GM23248 (cell line): ENCODE measurements at places on chromosomes 11 and 22.

DNA sequence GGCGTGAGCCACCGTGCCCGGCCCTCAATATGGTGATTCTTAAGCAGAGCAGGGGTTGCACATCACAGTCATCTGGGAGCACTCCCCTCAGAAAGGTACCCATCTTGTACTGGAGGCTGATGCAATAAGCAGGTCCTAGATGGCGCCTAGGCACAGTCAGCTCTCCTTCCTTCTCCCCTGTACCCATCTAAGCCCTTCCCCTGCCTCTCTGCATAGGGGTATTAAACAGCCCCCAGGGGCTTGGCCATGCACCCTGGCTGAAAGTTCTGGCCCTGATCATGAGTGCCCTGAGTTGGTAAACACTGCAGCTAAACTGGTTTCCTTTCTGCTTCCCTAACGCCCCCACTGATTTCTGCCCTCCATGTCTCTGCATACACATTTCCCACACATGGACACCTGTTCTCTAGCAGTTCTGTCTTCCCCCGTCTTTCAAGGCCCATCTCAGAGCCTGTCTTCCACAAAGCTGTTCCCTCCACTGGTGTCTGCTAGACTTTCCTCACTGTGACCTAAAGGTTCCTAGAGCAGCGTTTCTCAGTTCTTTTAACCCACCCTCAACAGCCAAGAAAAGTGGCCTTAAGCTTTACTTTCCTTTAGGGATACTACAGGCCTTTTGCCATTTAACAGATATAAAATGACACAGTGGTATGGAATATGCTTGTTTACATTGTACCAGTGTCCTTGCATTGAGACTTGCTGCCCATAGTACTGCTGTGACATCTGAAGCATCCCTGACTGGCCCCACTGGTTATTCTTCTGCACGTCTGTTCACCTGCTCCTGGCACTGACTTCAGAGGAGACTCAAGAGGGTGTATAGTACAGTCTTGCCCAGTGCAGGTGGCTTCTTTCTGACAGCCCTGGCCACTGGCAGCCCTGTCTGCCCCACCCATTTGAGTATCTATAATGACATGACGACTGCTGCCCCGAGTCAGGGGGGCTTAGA is 15.6 kb downstream of the UBE2L3 start:
- no peak for DNase-seq

DNA sequence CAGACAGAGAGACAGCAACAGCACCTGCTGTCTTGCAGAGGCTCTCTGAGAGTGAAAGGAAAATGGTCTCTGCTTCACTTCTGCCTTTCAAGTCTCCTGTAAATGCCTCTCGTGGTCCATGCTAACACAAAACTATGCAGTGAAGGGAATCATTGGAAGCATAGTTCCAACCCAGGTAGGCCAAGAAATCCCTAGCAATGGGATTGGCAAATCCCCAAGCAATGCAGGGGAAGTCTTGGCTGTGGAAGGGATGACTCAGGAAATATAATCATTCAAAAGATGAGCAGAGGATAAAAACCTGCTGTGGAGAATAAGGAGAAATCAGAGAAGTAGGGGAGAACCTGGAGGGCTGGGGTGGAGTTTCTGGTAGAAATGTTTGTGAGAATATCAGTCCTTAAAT is 216.1 kb upstream of the ZBED5 start:
- no peak for DNase-seq

DNA sequence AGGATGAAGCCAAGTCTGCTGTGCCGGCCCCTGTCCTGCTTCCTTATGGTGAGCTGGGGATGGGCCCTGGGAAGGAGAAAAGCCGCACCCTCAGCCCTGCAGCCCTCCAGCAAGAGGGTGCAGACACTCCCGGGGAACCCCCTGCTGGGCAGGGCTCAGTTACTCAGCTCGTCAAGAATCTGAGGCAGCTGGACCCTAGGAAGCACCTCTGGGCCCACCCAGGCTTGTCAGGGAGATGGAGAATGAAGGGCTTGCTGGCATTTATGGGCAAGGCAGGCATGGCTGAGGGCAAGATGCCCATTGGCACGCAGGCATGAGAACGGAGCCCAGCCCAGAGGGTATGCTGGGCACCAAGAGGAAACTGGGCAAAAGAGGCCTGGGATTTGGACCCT is 12.9 kb downstream of the RELT start:
- no peak for DNase-seq

- DNase-seq = no peak
Measured at GRCh38 chr11:119625206-119625978, 103.6 kb downstream of the NECTIN1 start.

- DNase-seq = peak; percentile 69
Measured at GRCh38 chr11:112226831-112227401, 688 bp downstream of the PTS start.

GRCh38 chr22:48754611-48755058 is 1073.0 kb downstream of the BRD1 start:
- no peak for DNase-seq

GRCh38 chr22:31764785-31765184 is 11.0 kb downstream of the DEPDC5 start:
- DNase-seq = no peak

- DNase-seq = no peak
Measured at GRCh38 chr22:48511211-48511610, 1316.5 kb downstream of the BRD1 start.

DNA sequence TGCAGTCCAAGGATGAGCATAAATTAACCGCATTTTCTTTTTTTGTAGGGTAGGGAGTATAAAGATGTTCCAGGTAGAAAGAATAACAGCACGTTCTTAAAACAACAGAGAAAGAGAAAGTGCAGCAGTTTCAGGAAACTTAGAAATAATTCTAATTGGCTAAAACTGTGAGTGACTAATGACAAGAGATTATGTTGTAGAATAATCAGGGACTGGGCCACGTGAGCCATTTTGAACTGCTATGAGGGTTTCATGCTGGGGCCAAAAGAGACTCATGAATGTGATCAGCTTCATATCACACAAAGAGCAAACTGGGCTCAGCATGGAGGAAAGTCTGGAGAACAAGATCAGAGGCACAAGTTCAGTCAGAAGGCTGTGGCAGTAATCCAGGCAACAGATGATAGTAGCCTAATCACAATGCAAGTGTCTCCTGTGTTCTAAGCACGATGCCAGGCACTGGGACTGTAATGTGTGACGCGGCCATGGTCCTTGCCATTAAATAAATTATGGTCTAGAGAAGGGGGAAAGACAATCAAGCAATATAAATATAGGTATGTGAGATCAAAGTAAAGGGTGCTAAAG is 17.9 kb downstream of the CWF19L2 start:
- no peak for DNase-seq

DNA sequence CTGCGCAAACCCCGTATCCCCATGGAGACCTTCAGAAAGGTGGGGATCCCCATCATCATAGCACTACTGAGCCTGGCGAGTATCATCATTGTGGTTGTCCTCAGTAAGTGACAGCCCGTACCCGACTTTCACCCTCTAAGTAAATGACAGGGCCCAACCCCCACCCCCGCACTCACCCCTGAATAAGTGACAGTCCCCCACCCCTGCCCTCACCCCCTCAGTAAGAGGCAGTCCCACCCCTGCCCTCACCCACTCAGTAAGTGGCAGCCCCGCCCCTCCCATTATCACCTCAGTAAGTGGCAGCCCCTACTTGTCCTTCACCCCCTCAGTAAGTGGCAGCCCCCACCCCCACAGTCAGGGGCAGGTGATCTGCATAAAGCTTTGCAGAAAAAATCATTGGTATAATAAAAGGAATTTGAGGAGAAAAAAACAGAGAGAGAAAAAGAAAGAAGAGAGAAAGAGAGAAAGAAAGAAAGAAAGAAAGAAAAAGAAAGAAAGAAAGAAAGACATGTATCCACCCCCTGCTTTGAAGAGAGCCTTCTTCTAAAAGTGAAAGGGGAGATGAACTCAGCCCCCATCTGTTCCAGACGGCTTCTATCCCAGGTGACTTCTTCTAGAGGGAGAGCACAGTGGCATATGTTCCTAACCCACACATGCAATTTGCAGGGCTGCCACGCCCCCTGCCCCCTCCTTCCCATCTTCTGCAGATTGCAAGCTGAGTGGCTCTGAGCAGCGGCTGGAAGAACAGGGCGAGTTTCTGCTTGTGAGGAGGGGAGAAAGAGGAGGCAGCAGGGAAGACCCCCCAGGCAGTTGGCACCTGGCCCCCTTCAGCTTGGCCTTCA is 12.5 kb upstream of the SMIM35 start:
- DNase-seq = no peak

GRCh38 chr22:38257650-38258250 is 15.1 kb downstream of the TMEM184B start:
- DNase-seq = peak; percentile 24

DNA sequence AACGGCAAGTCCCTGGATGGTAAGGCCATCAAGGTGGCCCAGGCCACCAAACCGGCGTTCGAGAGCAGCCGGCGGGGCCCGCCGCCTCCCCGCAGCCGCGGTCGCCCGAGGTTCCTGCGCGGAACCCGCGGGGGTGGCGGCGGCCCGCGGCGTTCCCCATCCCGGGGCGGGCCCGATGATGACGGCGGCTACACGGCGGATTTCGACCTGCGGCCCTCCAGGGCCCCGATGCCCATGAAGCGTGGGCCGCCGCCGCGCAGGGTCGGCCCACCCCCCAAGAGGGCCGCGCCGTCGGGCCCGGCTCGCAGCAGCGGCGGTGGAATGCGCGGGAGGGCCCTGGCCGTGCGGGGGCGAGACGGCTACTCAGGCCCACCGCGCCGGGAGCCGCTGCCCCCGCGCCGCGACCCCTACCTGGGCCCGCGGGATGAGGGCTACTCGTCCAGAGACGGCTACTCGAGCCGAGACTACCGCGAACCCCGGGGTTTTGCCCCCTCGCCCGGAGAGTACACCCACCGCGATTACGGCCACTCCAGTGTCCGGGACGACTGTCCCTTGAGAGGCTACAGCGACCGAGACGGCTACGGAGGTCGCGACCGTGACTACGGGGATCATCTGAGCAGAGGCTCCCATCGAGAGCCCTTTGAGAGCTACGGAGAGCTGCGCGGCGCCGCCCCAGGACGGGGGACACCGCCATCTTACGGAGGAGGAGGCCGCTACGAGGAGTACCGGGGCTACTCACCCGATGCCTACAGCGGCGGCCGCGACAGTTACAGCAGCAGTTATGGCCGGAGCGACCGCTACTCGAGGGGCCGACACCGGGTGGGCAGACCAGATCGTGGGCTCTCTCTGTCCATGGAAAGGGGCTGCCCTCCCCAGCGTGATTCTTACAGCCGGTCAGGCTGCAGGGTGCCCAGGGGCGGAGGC is 792 bp downstream of the RBMXL2 start:
- no peak for DNase-seq

DNA sequence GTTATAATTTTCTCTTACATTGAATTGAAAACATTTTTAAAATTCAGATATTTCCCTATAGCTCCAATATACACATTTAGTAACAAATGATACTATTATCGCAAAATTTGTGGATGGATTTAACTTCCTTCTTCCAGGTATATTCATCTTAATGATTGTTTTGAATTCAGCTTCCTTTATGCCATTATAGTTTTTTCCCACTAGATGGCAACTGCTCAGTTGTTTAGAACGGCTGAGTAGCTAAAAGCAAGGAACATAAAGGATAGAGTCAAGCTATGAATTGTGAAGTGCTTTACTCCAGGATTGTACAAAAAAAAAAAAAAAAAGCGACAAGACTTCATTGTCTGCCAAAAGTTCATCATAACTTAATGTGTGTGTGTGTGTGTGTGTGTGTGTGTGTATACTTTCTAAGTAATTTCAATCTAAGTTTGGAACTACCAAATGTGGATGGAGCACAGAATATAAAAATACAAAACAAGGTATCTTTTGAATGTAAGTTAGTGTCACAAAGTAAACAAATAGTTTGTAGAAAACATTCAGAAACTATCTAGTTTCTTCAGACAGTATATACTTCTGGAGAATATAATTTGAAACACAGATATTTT is 846.4 kb downstream of the DLG2 start:
- peak; percentile 60 for DNase-seq

GRCh38 chr11:12086271-12087074 is 23.9 kb upstream of the MICAL2 start:
- peak; percentile 97 for DNase-seq

GRCh38 chr11:86676533-86677154 is 4.2 kb upstream of the ME3 start:
- DNase-seq = peak; percentile 39

DNA sequence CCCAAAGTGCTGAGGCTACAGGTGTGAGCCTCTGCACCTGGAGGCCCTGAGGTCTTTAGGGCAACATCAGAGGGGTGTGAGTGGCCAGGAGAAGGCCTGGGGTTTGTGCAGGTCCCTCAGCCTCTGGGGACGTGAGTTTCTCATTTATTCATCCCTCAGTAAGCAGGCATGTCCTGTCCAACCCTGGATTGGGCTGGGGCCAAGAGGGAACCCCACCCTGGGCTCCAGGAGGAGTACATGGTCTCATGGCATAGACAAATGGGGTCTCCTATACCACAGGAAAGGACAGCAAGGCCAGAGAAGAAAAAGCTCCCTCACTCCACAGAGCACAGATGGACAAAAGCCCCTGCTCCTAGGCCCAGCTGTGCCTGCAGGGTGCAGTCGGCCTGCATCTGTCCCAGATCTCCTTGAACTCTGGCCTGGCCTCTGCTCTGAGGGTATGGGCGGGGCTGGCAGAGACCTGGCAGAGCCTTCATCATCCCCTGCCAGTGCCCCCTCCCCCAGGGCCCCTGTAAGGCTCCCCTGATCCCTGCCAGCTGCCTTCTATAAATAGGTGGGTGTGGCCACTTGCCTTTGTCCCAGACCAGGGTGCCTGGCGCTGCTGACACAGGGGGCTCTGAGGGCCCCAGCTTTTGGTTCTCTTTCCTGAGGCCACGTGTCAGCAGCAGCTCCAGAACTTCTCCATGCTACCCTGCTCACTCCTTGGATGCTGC is 34.6 kb downstream of the A4GALT start:
- DNase-seq = no peak

- no peak for DNase-seq
Measured at GRCh38 chr11:57511741-57512430, 3.6 kb downstream of the SLC43A1 start.

- peak; percentile 87 for DNase-seq
Measured at GRCh38 chr11:8768625-8769333, 86.2 kb downstream of the RPL27A start.

DNA sequence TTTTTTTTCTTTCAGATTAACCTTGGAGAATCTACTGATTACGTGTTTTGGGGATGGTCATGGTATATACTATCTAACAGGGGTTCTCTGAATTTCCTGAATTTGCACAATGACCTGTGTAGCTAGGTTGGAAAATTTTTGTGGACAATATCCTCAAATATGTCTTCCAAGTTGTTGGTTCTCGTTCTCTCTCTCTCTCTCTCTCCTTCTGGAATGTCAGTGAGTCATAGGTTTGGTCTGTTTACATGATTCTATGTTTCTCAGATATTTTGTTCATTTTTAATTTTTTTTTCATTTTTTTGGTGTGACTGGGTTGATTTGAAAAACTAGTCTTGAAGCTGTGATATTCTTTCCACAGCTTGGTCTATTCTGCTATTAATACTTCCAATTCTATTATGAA is 604.0 kb upstream of the ANO3 start:
- DNase-seq = no peak
